ENCODE measurements at places on chromosomes 7 and 10.

DNA sequence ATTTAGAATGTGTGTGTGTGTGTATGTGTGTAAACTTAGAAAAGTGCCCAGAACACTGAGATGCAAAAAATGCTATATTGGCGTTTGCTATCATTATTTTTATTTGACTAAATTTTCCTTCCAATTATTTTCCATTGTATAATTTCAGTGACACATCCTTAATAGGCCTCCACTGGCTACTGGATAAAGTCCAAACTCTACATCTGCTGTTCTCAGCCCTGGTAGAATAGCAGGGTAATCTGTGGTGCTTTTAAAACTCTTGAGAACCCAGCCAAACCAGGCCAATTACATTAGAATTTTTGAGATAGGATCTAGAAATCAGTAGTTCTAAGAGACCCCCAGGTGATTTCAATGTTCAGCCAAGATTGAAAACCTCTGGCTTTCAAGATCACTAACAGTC lies 66.4 kb downstream of the ZNF503 start:
- no peak for DNase-seq

GRCh38 chr7:39686261-39686924 lies 63.0 kb downstream of the RALA start:
- DNase-seq: no peak

DNA sequence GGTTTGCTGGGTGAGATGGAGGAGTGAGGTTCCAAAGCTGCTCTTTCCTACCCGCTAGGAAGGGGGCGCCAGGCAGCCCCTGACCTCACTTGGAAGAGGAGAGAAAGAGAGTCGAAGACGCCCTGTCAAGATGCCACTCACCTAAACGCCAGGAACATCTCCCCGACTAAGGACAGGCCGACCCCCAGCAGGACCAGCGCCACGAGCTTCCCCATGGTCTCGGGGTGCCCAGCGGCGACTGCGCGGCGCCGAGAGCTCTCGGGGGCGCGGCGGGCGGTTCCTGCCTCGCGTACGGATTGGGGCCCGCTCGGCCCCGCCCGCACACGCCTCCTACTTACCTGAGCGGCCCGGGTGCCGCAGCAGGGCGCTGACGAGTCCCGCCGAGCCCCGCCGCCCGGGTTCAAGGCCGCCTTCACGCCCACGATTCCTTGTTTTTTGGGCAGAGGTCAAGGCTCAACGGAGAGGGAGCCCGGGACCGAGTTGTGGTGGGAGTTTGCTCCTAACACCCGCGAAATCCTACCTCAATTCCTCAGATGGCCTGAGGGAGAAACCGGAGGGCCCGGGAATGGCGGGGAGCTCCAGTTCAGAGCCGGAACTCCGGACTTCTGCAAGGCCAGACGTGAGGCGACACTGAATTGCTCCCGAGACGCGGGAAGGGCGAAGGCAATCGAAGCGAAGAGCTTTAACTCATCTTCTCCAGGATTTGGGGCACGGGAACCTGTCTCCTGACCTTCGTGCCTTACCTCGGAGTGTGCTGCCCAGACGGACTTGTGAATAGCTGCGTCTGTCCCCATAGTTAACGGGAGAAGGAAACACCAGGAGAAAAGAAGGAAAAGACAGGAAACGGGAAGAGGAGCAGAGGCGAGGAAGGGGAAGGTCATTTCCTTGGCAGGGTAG lies at the start of gene PON3:
TSS of gene PON3 (minus strand) at position 240 of the 897 bp plus-strand sequence. CDS start at position 215, 25 bp downstream.
- no peak for DNase-seq

DNA sequence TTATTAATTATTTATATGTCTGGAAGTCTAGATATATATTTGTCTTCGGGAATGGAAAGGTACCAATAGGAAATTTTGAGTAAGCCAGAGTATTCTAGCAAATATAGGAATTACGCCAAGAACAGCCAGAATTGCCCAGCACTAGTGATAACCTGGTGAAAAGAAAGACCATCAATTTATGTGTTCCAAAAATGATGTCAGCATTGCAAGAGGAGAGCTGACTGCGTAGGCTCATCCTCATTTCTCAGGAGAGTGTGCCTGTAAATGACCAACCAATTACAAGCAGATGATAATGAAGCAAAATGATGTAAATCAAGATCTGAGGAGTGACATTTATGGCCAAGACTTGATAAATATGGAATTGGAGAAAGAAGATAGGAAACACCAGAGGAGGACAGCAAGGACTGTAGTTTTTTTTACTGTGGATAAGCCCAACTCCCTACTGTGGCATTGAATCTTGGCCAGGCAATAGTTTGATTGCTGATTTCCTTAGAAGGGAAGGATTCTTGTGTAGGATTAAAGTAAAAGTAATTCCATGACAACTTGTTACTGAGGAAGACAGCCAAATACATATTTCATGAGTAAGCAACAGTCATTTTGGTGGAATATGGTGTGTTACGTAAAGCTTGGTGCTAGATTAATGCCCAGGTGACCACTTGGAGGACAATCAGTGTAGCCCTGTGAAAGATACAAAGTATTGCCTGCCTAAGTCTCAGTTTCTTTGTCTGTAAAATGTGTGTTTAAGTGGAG lies 590.8 kb downstream of the AUTS2 start:
- no peak for DNase-seq

DNA sequence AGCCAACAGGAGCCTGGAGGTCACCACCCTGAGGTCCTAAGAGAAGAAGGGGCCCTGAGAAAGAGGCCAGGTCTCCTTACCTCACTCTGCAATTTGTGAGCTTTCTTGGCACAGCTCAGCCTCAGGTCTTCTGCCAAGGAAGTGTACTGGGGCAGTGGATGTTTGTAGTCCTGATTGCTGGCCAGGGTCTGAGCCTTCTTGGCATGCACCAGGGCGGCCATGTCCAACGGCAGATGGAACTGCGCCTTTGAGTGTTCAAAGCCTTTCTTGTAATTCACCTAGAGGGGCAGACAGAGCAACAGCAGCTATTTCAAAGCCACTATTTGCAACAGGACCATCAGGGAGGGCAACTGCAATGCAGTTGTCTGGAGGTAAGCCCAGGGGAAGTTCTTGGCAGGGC lies 51.7 kb downstream of the NRAP start:
- DNase-seq: no peak

All from stimulated activated CD8-positive, alpha-beta memory T cell treated with anti-CD3 and anti-CD28 coated beads, Interleukin-7, amount 100 ng/mL, for 4 hours (primary cell).